ENCODE measurements at places on chromosomes 7 and 10.
A peak's percentile ranks its signal among the peaks of the same experiment; 100 is the strongest.

GRCh38 chr7:156147104-156147503 lies 334.8 kb upstream of the SHH start:
- DNase-seq = no peak

DNA sequence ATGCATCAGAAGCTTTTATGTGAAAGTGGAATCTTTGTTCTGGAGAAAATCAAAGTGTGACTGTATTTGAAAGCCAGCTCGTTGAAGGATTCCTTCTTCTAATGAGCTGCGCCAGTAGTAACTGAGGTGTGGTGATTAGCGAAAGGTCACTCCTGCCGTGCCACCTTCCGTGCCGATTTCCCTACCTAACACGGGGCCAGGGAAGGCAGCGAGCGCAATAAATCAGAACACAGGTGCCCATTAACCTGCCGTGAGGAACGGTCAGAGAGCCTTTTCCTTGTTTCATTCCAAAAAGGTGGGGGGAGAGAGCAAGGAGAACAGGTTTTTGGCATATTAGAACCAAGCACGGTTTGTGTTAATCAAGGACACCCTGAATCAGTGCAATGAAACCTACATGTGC lies 258.0 kb downstream of the CELF2 start:
- DNase-seq = no peak

- DNase-seq = no peak
Observed at GRCh38 chr10:88528201-88528600, 54.9 kb downstream of the RNLS start.

- DNase-seq = no peak
Observed at GRCh38 chr7:36396150-36396549, 6.5 kb downstream of the ANLN start.

- no peak for DNase-seq
Observed at GRCh38 chr7:13907831-13908230, 81.6 kb downstream of the ETV1 start.

DNA sequence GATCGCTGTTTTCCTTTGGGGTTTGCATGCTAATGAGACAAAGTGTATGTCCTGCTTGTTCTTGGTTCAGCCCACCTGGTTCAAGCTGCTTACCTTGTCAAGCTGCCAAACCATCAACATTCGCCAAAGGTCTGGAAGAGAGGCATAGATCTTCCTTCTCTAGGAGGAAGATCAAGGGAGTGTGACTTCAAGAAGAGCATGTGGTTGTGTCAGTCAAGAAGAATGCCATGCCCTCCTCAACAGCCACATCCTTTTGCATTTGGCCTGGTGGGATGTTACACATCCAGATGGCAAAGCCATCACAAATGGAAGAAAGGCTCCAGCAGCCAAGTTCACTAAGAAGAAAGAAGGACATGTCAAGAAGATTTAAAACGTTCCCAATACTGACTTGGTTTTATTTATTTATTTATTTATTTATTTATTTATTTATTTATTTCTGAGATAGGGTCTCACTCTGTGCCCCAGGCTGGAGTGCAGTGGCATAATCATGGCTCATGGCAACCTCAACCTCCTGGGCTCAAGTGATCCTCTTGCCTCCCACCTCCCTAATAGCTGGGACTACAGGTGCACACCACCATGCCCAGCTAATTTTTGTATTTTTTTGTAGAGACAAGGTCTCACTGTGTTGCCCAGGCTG lies 5.1 kb upstream of the PIP4K2A start:
- peak; percentile 28 for DNase-seq

- DNase-seq = peak; percentile 66
Observed at GRCh38 chr10:103598654-103599115, 105.2 kb downstream of the NEURL1 start.

DNA sequence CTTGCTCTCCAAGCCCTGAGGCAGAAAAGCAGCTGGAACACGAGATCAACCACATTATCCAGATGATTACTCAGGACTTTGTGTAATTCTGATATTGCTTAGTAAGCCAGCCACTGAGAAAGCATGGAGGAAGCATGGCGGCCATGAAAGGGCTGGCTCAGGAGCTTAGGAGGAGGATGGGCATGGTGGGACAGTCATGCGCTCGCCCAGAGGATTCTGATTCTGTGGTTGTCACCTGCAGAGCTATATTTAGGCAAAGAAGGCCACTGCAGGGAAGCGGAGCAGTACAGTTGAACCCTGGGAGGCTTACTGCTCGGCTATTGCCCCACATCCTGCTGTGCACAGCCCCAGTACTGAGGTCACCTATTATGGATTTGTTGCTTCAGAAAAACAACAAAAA lies 128.8 kb upstream of the DNAJB12 start:
- no peak for DNase-seq

DNA sequence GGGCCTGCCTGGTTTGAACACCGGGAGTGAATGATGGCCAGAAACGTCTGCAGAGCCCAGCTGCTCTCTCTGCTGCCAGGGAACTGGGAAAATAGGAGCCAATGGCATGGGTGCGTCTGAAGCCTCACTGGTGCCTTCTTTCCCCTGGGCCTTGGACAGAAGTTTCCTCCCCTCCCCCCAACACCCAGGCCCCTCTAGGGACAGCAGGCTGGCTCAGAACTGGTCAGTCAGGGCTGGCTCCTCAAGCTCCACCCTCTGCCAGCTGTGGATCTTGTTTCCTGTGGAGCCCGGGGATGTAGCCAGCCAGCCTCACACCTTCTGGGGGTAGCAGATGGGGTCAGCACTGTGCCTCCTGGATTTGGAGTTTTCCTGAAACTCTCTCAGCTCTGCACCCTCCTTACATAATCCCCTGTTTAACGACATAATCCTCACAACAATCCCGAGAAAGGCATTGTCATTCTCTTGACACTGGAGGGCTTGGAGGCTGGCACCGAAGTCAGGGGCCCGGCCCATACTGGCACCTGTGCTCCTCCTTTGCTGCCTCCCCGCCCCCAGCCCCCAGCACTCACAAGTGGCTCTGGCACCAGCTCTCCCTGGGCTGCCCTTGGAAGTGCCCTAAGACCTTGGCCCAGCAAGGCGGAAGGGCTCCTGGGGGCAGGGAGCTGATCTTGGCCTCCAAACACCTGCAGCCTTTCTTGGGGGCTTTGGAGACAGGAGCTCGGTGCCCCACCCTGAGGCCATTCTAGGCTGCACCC lies 5.7 kb downstream of the LDB3 start:
- peak; percentile 29 for DNase-seq

- DNase-seq = peak; percentile 68
Observed at GRCh38 chr7:146961617-146962016, 845.0 kb downstream of the CNTNAP2 start.

- no peak for DNase-seq
Observed at GRCh38 chr10:80582286-80582960, 44.7 kb downstream of the SH2D4B start.

Data from LHCN-M2 (cell line).